ENCODE measurements at places on chromosomes 7 and 10.

- no peak for DNase-seq
Observed at GRCh38 chr7:47498229-47499056, 83.5 kb downstream of the TNS3 start.

- no peak for DNase-seq
Observed at GRCh38 chr7:69363136-69363535, 235.1 kb upstream of the AUTS2 start.

DNA sequence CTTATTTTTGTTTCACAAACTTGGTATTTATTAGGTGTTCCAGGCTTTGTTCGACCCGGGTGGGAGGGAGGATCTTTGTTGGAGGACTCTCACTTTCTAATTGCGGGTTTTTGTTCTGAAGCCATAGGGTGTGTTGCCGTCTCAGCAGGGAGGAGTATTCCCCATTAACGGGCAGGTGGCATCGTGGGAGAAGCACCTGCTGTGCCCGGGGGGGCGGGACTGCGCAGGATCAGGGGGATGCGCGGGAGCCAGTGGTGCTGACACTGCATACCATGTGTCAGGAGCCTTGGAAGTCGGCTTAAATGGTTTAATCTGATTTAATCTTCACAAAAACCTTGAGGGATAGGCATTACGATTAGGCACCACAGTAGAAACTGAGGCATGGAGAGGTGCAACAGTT, 113.0 kb downstream of the MGMT start:
- DNase-seq: no peak

- DNase-seq: no peak
Observed at GRCh38 chr7:69243016-69243415, 355.3 kb upstream of the AUTS2 start.

DNA sequence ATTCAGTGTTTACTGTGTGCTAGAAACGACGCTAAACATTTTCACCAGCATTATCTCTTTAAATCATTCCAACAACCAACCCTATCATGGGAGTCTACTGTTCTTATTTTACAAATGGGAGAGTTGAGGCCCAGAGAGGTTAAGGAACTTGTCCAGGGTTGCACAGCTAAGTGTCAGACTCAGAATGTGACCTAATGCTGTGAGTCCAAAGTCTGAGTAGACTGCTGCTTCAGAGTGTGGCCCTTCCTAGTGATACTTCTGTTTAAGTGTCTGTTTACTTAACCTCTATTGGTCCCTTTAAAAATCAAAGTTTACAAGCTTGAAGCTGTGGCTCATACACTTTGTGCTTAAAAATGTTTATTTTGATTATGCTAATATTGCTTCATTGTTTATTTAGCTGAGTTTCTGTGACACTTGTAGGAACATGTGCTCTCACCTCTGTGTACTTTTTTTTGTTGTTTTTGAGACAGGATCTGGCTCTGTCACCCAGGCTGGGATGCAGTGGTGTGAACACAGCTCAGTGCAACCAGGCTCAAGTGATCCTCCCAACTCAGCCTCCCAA, 84.4 kb upstream of the SYPL1 start:
- no peak for DNase-seq

DNA sequence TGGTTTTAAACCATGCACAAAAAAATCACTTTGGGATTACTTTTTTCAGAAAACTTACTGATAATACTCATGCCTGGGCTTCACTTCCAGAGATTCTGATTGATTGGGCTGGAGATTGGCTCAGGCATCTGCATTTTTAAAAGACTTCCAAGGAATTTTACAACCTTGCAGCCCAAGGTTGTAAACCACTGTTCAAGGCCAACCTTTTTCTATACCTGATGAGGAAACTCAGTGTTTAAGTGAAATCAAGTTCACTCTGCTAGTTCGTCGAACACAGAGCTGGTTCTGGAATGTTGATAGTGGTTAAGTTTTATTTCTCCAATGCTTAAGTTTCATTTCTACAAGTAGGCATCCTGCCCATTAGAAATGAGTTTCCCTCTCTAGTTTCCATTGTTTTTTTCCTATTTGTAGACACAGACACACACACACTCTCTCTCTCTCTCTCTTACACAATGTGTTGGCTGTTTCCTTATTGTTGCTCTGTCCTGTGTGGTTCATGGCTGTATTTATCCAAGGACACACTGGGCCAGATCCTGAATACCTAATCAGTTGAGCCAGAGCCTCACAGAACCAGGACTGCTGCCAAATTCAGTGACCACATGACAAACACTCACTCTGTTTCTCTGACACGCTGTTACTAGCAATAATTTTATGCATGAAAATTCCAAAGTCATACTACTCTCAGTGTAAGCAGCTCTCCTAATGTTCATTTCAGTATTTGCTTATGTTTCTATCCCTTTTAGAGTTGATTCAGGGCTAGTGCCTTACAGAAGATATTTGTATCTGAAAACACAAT, 3.7 kb upstream of the IFIT1B start:
- peak; percentile 16 for DNase-seq

GRCh38 chr10:93131986-93132385, 58.3 kb downstream of the CYP26A1 start:
- DNase-seq: no peak

- DNase-seq: peak; percentile 10
Observed at GRCh38 chr10:84416245-84416555, 87.8 kb downstream of the CCSER2 start.

GRCh38 chr7:158428131-158428836, 159.3 kb downstream of the PTPRN2 start:
- no peak for DNase-seq

DNA sequence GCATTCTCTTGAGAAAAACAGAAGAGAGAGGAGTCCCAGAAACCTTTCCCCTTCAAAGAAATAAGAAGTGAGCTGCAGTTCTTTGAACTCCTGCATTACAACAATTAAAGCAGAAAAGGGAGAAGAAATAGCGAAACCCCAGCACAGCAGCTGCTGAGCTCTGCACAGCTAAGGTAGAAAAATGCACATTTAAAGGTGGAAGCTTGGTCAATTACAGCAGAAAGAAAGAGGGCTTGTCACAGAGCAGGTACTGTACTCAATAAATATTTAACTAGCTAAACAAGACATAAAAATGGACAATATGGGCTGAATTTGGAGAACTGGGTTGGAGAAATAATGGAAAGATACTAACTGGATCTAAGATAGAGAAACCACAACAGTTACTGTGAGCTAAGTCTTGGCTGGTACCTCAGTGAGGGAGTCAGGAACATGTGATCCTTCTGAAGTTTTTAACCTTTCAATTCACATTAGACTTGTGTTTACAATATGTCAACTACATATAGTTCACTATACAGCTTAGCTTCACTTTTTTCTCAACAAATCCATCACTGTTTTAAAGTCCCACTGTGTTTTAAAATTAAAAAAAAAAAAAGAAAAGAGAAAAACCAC, 332.5 kb downstream of the ELMO1 start:
- no peak for DNase-seq

DNA sequence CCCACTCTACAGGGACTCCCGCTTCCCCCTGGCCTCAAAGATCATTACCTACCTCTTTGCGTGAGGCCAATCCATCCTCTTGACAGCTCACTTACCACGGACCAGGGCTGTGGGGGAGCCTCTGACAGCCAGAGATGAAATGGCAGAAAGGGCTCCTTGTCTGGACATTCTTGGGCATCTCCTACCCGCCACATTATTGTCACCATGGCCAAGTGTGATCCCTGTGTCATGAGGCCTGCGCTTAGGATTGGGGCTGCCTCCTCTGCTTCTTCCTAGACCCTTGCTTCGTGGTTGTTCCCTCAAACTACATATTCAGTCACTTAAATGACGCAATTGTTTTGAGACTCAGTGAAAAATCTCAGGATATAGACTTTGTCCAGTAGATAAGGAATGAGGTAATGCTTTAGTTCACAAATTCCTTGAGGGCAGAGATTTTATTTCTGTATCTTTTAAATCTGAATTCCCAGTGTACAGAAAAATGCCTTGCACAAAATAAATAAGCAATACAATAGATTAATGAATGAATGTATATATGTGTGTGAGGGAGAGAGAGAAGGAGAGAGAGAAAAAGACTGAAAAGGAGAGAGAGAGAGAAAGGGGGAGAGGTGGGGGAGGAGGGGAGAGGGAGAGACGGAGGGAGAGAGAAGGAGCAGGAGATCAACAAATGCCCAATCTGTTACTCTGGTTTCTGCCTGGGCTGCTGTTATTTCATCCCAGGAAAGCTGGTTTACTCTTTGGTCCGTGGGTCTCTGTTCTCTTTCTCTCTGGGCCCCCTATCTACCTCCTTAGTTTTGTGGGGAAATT, 159.0 kb downstream of the PLXNA4 start:
- DNase-seq: no peak

DNA sequence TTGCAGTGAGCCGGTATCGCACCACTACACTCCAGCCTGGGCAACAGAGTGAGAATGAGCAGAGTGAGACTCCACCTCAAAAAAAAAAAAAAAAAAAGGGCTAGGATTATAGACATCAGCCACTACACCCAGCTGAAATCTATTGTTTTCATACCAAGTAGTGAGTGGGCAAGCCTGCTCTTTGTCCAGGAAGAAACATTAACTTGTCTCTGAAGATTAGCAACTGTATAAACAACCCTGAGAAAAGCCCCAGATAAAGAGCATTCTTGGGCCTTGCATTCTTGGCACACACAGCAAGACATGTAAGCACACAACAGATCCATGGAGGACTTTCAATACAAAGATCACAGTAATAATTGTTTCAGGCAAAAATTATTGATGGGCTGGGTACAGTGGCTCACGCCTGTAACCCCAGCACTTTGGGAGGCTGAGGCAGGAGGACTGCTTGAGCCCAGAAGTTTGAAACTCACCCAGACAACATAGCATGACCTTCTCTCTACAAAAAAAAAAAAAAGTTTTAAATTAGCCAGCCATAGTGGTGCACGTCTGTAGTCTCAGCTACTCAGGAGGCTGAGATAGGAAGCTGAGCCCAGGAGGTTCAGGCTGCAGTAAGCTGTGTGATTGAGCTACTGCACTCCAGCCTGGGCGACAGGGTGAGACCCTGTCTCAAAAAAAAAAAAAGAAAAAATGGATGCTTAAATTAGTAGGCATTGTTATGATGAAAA, 4.4 kb downstream of the PSPH start:
- DNase-seq: no peak

DNA sequence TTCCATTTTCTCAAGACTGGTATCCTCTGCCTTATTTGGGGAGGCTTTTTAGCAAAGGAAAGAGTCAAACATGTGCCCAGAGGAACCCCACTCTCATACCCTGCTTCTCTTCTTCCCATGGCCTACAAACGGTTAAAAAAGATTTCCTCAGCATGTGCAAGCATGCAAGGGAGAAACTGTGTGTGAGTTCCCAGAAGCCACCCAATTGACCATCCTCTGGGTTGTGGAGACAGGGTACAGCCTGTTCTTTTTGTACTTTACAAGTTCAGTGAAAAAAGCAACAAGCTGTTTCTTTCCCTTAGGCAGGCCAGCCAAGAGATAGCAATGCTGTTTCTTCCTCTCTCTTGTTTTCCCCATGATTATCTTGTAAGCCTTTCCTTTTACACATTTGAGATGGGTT, 68.8 kb upstream of the MTPN start:
- no peak for DNase-seq

DNA sequence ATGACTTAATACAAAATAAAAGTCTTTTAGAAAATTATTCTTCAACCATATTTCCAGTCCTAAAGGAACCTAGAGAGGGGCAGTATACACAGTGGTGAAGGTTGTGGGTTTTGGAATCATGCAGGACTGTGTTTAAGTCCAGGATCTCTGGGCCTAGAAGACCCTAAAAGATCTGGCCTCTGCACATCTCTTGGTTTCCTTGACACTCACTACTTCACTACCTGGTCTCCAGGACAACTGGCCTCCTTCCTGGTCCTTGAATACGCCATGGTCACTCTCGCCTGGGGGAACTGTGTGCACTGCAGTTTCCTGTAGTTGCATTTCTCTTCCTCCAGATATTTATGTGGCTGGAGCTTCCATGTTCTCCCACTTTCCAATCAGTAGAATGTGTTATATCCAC, 182.7 kb upstream of the SLC26A5 start:
- DNase-seq: no peak

DNA sequence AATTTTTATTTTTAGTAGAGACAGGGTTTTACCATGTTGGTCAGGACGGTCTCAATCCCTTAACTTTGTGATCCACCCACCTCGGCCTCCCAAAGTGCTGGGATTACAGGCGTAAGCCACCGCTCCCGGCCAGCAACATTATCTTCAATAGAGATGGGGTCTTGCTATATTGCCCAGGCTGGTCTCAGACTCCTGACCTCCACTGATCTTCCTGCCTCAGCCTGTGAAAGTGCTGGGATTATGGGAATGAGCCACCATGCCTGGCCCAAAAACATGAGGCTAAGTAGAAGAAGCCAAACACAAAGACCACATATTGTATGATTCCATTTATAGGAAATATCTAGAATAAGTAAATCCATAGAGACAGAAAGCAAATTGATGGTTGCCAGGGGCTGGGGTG, 19.1 kb upstream of the CYTH3 start:
- DNase-seq: no peak

GRCh38 chr10:130772676-130773075, 538.8 kb downstream of the TCERG1L start:
- no peak for DNase-seq

DNA sequence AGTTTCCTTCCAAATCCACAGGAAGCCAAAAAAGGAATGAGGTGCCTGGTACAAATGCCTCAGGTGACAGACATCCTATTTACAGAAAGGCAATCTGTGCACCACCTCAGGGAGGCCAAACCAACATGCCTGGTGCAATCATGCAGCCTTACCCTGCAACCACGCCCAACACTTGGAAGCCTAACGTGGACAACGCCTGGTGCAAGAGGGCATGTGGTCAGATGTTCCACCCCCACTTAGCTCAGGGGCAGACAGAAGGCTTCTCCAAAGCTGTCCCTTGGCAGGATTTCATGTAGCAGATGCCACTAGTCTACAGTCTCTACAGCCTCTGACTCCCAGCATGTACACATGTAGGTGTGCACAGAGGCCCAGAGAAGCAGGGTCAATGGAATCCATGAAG, 89.5 kb downstream of the KCNMA1 start:
- no peak for DNase-seq

- no peak for DNase-seq
Observed at GRCh38 chr10:131227163-131227740, 84.3 kb downstream of the TCERG1L start.

- DNase-seq: no peak
Observed at GRCh38 chr10:7397049-7398035, 13.5 kb downstream of the SFMBT2 start.

GRCh38 chr7:1270181-1270580, 37.5 kb downstream of the UNCX start:
- DNase-seq: no peak

DNA sequence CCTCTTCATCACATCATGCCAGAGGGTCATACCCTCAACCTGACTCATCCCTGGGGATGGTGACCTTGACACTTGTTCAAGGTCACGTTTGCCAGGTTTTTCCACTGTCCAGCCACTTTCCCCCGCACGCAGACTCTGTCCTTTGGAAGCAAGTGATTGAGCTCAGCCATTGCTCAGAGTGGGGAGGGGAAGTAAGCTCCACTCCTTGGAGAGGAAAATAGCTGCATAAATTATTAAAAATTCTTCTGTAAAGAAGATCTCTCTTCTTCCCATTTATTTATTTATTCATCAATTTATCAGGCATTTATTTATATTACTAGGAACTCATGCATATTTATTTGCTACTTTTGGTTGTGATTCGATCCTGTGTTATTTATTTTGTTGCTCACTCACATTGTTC, 88.0 kb downstream of the GLRX3 start:
- no peak for DNase-seq

GRCh38 chr7:90994121-90994520, 270.1 kb upstream of the FZD1 start:
- DNase-seq: no peak
